ENCODE measurements at places on chromosomes 5 and 9. TPM values are rescaled to one million over a fixed set of nuclear protein-coding genes. Genes with fewer than 3 reads are reported as not detected.

SURF4 gene
- 202 TPM for total RNA-seq

HAND1 gene
- total RNA-seq: 0.23 TPM

CD14 gene
- 3.0 TPM for total RNA-seq

CCDC152 gene
- total RNA-seq: not detected

SHROOM1 gene
- total RNA-seq: 8.3 TPM

Data from A549 treated with GW870086 at 1 μM for 4 hours (cell line).